ENCODE measurements at places on chromosomes 6 and 20. TPM values are rescaled to one million over a fixed set of nuclear protein-coding genes. Genes with fewer than 3 reads are reported as not detected.

DNA sequence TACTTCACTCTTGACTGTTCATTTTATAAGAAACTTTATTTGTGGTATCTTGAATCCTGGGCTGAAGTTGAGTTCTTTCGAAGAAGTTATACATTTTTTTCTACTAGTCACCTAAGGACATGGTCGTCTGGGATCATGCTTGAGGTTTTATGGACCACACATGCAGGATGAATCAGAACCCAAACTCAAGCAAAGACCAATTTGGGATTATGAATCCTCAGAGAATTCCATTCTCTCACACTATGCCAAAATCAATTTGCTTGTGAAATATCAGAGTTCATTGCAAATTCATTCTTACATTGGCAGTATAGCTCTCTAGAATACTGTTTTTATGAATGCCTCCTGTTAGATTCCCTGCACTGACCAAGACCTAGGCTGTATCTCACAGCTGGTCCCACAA lies 114.3 kb upstream of the HDAC2 start:
- H3K27ac ChIP-seq: no peak overlapping the region
- no peaks in the 10 kb centered on the region for H3K4me1 ChIP-seq
- no peaks in the 10 kb centered on the region for H3K27me3 ChIP-seq
- no peak overlapping the region for H3K4me3 ChIP-seq
- no peak for DNase-seq

- DNase-seq: no peak
- H3K4me1 ChIP-seq: no peaks in the 10 kb centered on the region
- H3K27me3 ChIP-seq: no peaks in the 10 kb centered on the region
- no peak overlapping the region for H3K27ac ChIP-seq
- no peak overlapping the region for H3K4me3 ChIP-seq
- H3K36me3 ChIP-seq: no peaks in the 10 kb centered on the region
These were observed 489.9 kb downstream of the TFAP2A start for GRCh38 chr6:9924971-9925370.

- no peak overlapping the region for H3K27ac ChIP-seq
- H3K4me3 ChIP-seq: no peak overlapping the region
- no peaks in the 10 kb centered on the region for H3K4me1 ChIP-seq
- no peaks in the 10 kb centered on the region for H3K36me3 ChIP-seq
- DNase-seq: no peak
- no peaks in the 10 kb centered on the region for H3K27me3 ChIP-seq
These were observed 130.1 kb upstream of the MTHFD1L start for GRCh38 chr6:150735341-150735851.

DNA sequence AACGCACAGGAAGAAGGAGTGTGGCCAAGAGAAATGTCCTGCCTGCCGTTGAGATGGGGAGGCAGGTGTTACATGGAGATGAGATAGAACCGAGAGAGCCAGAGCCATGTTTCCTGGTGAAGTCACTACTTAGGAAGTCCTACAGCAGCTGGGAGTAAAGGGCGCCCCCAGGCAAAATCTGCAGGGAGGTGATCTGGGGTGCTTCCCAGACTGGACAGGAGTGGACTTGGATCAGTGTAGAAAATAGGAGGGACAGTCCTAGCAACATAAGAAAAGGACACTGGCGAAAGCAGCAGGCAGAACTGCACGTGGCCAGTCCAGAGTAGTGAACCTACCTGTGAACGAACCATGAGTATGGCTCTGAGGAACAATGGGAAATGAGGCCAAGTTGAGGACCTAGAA lies 85.3 kb downstream of the CD164 start:
- peaks cover 44% of the 10 kb centered on the region for H3K4me1 ChIP-seq
- no peak overlapping the region for H3K27ac ChIP-seq
- H3K4me3 ChIP-seq: no peak overlapping the region
- peaks cover 6% of the 10 kb centered on the region for H3K36me3 ChIP-seq
- no peak for DNase-seq

- H3K27me3 ChIP-seq: no peaks in the 10 kb centered on the region
- no peaks in the 10 kb centered on the region for H3K4me1 ChIP-seq
- H3K36me3 ChIP-seq: no peaks in the 10 kb centered on the region
These were observed 15.1 kb upstream of the LAMP5 start for GRCh38 chr20:9499126-9499899.

DNA sequence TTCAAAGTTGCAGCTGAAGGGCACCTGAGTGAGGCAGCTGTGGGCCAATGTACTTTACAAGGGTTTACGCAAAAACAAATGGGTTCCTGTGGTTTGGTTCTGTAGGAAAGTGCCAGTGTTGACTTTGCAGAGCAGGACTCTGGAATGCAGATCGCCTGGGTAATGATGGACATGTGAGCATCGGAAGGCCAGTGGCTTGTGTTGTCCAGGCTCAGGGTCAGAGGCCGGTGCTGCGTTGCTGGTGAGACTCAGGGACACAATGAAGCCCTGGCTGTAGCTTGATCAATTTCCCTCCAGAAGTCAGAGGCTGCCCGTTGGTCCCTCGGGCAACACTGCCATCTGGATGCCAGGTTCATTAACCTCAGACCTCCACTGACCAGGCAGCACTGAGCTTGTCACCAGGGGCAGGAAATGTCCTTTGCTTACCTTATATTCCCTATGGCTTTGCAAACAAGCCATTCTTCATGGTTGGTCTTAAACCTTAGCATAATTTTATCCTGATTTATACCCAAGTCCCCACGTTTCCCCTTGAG lies 753.4 kb downstream of the QKI start:
- no peaks in the 10 kb centered on the region for H3K4me1 ChIP-seq
- H3K36me3 ChIP-seq: no peaks in the 10 kb centered on the region
- no peaks in the 10 kb centered on the region for H3K27me3 ChIP-seq

DNA sequence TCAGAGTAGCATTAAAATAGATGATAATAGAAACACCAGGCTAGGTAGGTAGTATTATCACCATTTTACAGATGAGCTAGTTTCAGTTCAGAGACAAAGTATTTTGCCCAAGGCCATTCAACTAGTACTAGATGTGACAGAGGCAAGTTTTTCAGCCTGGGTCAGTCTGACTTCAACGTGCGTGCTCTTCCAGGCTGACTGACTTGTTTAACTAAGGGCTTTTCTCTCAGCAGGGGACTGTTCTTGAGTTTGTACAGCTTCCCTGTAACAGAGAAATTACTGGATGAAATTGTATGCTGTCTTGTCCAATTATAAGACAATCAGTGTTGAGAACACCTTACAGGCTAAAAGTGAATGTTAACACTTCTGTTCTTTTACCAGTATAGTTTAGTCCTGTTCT lies 333.5 kb upstream of the MAN1A1 start:
- no peaks in the 10 kb centered on the region for H3K4me1 ChIP-seq
- no peaks in the 10 kb centered on the region for H3K36me3 ChIP-seq
- H3K27me3 ChIP-seq: no peaks in the 10 kb centered on the region
- no peak overlapping the region for H3K27ac ChIP-seq
- H3K4me3 ChIP-seq: no peak overlapping the region

DNA sequence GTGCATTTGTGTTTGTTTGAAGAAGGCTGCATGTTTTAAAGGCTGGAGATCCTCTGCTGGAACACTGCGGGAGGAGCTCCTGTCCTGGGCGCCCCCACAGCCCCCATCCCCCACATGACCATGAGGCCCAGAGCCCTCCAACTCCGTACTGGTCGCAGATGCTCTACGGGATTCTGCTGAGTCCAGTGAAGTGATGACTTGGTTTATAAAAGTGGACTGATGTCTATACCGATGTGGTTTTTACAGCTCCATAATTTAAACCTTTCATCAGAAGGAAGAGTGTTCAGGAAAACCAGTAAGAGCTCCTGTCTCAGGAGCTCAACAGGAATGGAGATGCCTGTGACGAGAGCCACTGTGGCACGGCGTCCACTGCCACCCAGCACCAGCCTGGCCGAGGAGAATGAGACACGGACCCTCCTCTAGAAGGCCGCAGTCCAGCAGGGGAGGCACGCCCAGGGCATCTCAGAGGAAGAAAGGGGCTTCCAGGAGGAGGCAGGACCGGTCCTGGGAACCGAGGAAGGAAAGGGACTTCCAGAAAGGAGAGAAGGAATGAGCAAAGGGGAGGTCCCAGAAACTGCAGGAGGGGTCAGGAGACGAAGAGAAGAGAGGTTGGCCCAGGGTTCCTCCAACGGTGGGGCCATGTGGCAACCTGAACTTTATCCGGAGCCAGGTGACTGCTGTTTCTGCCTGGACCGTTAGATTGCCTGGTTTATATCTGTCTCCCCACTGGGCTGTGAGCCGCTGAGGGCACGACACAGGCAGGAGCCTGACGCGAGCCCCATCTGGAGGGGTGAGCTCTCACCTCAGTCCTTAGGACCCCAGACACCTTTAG lies 26.9 kb downstream of the BFSP1 start:
- H3K27me3 ChIP-seq: no peaks in the 10 kb centered on the region
- DNase-seq: no peak
- H3K36me3 ChIP-seq: no peaks in the 10 kb centered on the region

DNA sequence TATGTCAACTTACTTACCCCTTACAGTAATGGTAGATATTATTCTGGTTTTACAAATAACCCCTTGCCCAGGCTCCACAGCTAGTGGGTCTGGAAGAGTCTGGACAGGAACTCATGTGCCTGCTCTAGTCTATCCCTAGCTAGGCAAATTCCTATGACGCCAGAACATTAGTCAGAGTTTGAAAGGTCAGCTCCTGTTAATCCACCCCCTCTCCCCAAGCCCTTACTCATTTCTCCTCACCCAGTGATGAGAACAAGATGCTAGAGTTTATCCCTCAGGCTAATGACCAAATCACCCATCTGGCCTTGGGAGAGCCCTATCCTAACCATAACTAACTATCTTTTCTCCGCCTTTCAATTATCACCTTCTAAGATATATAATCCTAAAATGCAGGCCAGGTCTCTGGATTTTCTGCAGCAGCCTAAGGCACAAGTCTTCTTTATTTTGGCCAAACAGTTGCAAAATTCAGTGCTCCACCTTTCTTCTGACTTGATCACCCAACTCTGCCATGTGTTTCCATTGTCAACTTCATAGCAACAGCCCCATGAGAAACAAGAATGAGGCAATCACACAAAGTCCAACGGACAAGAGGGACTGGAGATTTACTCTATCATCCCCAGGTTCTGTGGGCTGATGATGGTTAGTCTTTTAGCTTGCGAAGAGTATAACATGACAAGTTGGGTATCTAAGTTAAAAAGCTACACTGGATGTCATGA lies 113.3 kb downstream of the TASP1 start:
- peaks cover 7% of the 10 kb centered on the region for H3K4me1 ChIP-seq
- no peak overlapping the region for H3K27ac ChIP-seq
- DNase-seq: peak; percentile 4
- peaks cover 7% of the 10 kb centered on the region for H3K36me3 ChIP-seq
- H3K4me3 ChIP-seq: no peak overlapping the region
- no peaks in the 10 kb centered on the region for H3K27me3 ChIP-seq

GRCh38 chr20:40855269-40855668 lies 166.2 kb upstream of the MAFB start:
- H3K36me3 ChIP-seq: no peaks in the 10 kb centered on the region
- no peak overlapping the region for H3K27ac ChIP-seq
- no peak for DNase-seq
- H3K4me1 ChIP-seq: no peaks in the 10 kb centered on the region
- no peak overlapping the region for H3K4me3 ChIP-seq
- H3K27me3 ChIP-seq: peaks cover 94% of the 10 kb centered on the region

DNA sequence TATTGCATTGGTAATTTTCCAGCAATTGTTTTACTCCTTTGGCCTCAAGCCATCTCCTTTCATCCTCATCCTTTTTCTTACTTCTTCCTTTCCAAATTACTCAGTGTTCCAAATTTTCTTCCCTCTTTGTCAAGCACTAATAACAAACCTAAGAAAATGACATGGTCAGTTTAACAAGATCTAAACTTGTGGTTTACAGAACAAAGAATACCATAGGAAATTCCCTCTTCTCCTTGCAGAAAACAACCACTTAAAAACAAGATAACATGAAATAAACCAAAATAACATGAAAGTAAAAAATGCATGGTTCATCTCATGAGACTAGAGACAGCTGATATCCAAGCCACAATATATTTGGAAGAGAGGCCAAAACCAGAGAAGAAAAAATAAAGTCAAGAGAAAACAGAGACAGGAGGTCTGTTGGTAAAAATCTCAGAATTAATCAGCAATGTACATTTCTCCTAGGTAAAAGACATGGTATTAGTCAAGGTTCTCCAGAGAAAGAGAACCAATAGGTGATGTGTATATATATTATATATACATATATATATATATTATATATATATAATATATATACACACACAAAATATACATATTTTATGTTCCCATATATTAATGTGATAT lies 51.0 kb upstream of the SENP6 start:
- no peaks in the 10 kb centered on the region for H3K27me3 ChIP-seq
- H3K4me1 ChIP-seq: no peaks in the 10 kb centered on the region
- DNase-seq: no peak
- no peak overlapping the region for H3K27ac ChIP-seq
- H3K4me3 ChIP-seq: no peak overlapping the region

GRCh38 chr6:155402656-155403304 lies 52.9 kb downstream of the NOX3 start:
- no peaks in the 10 kb centered on the region for H3K27me3 ChIP-seq
- DNase-seq: no peak
- H3K36me3 ChIP-seq: no peaks in the 10 kb centered on the region
- H3K4me1 ChIP-seq: no peaks in the 10 kb centered on the region
- no peak overlapping the region for H3K4me3 ChIP-seq
- no peak overlapping the region for H3K27ac ChIP-seq

DNA sequence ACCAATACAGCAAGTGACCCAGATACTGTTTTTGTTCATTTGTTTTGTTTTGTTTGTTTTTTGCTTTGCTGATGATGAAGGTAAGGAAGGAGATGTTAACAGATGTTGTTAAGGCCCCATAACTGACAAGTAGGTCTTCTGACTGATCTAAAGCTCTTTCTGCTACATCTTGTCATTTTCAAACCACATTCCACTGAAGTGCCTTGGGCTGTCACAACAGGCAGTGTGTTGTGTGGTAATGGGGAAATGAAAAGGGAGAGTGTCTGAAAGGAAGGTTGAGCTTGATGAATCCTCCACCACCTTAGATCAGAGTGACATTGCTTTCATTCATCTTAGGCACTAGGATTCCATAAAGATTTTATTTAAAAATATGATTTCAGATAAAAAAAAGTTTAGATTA lies 479.4 kb upstream of the SYNCRIP start:
- peaks cover 9% of the 10 kb centered on the region for H3K27me3 ChIP-seq
- H3K4me3 ChIP-seq: no peak overlapping the region
- no peak for DNase-seq
- H3K27ac ChIP-seq: no peak overlapping the region
- no peaks in the 10 kb centered on the region for H3K4me1 ChIP-seq
- no peaks in the 10 kb centered on the region for H3K36me3 ChIP-seq

The SPO11 gene
- total RNA-seq: not detected

The SYCP2L gene
- 0.12 TPM for total RNA-seq

The HLA-DPB1 gene
- 18.3 TPM for total RNA-seq

The SSTR4 gene
- not detected for total RNA-seq

The SLC44A4 gene
- total RNA-seq: 238 TPM

The ENPP3 gene
- not detected for total RNA-seq

The LRRC73 gene
- 0.50 TPM for total RNA-seq

The HLA-DQA2 gene
- 2.1 TPM for total RNA-seq

Measured in Calu3 (cell line).